Germinal center (tissue), 1 donor: ENCODE measurements at places on chromosomes 6 and 20.

DNA sequence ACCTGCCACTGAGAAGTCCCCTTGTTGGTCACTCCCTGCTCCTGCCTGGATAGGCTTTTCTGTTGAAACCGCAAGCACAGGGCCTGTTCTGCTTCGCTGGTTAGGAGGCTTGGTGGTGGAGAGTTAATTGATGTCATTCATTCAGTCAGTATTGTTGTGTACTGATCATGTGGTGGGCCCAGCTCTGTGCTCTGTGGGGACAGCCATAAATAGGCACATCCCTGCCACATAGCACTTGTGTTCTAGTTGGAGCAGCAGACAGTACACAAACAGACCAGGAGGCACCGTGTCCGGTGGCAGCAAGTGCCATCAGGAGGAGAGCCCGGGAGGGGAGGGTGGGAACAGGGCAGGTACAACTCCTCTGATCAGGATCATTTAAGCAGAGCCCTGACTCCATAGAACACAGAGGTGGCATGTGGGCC lies 155.2 kb upstream of the INSM1 start:
- DNase-seq: no peak

GRCh38 chr20:2914160-2914559 lies 40.9 kb downstream of the PTPRA start:
- DNase-seq: no peak

GRCh38 chr6:90538278-90539046 lies 48.4 kb downstream of the MAP3K7 start:
- no peak for DNase-seq

DNA sequence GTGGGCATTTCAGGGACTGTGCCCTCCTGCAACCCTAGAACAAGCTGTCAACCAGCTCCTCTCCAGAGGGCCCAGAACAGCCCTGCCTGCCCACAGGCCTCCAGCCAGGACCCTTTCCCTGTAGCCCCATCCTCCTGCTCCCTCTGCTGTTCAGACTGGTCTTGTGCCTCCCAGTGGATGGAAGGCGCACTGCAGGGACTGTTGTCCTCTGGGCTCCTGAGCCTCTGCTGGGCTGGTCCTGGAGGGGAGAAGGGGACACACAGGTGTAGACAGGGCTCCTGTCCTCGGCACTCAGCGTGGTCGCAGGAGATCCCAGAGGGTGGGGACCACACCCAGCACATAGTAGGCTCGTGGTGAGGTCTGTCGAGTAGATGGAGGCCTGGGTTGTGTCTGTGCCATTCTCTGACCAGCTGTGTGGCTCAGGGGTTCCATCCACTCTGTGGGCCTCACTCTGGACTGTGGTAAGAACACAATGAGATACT lies 11.5 kb downstream of the ITPR3 start:
- peak; percentile 73 for DNase-seq

DNA sequence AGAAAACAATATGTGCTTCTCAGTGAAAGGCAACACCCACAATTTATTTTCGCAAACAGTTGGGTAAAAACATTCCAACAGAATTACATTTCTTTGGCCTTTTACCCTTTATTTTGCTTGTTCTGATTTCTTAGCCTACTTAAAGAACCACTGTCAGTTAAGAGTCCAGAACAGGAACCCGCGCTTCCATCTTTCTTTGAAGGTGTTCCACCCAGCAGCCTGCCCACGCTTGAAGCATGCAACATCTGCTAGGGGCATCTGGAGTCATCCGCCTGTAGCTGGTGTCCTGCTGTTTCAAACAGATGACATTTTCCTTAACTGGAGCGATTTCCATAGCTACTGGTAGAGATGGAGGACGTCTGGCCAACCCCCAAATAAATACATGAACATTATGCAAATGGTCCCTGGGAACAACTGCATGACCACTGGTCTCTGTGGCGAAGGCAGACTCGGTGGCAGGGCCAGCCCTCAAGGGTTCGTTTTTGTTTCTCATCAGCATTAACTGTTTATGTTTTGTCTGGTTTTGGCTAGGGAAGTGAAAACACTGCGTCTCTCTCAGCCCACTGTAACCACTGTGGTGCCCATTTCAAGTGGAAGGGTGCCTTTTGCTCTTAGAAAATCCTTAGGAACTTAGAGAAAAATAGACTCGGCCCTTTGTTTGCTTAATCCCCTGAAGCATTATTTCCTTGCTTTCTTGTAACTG lies 51.6 kb downstream of the LAMA4 start:
- DNase-seq: peak; percentile 2

DNA sequence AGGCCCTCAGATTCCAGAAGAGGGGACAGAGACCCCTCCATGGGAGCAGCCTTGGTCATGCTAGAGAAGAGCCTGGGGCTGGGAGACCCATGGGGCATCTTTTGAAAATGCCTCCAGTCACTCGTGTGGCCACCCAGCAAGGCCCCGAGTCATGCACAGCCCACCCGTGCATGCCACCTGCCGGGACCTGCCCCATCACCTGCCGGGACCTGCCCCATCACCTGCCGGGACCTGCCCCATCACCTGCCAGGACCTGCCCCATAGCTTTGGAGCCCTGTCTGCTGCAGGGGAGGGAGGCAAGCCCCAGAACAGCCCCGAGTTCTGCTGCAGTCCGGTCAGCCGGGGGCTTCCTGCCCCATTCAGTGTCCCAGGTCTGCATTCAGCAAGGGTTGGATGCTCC lies 37.5 kb upstream of the SLCO4A1 start:
- no peak for DNase-seq

GRCh38 chr6:125507987-125508655 lies 206.4 kb upstream of the HDDC2 start:
- DNase-seq: no peak

DNA sequence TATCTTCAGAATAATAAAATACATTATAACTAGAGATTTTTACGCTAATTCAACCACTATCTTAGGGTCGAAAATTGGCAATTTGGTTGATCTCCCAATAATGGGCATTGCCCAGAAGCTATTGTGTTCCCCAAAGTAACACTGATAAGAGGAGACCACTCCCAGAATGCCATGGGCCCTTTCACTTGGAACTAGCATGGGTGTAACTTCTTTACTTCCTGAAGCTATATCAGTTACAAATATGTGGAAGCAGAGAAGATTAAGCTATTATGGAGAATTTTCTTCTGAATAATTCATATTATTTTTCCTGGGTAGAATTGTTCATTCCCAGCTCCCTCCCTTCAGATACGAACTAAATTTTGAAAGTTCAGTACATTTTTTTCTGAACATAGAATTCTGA lies 48.2 kb upstream of the JAG1 start:
- DNase-seq: no peak

DNA sequence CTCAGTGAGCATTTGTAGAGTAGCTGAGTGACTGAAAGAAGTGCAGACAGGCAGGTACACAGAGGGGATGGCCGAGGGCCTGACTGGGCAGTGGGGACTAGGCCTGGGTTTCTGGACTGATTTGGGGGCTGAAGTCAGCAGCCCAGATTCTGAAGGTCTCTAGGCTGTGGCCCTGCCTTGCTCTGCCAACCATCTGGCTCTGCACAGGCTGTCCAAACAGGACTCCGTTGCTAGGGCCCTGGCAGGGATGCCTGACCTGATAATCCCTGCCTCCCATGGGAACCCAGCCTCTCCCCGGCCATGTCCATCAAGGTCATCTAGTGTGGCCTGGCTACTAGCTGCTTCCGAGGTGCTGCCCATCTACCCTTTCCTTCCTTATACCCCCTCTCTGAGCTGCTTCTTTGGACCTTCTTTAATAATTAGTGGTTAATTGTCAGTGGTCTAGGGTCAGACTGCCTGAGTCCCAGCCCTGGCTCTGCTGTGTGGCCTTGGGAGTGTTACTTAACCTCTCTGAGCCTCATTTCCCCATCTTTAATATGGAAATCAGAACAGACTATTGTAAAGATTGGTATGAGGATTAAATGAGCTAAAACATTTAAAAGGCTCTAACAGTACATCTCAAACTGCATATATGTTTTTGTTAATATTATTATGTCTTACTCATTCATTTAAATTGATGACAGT lies 137.9 kb downstream of the VEGFA start:
- DNase-seq: no peak

- DNase-seq: no peak
Observed at GRCh38 chr6:154529957-154530356, 19.5 kb upstream of the CNKSR3 start.

DNA sequence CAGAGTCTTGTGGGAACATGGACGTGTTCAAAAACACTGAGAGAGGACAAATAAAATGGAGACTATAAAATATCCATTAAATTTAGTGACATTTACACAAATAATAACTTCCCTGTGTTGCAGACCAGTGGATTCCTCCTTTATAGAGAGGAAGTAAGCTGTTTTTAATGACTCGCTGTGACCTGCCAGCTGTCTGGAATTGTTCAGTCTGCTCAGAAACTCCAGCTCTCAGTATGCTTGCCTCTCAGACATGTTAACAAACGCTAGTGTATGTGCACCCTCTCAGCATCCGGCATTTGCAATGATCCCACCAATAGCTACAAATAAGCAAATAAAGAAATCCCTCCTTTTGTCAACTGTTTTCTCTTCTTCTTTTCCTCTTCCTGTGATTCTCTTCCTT lies 158.0 kb upstream of the TCF21 start:
- no peak for DNase-seq
